Stimulated activated CD8-positive, alpha-beta memory T cell treated with anti-CD3 and anti-CD28 coated beads, Interleukin-4, amount 100 ng/mL, for 1 hour (primary cell): ENCODE measurements at places on chromosomes 3 and 15.

DNA sequence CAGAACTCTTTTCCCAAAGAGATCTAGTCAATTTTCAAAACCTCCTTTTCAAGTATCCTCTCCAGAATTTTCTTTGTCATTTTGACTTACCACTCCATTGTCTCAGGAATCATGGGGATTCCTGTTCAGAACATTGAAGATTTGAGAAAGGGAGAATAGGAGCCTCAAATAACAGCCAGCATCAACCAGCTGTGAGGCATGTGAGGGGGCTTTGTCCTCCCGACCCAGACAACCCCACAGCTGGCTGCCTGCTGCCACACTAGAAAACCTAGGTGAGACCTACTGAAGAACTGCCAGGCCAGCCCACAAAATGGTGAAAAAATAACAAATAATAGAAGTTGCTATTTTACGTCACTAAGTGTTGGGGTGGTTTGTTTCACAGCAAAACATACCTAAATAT is 5.9 kb upstream of the ARHGEF26 start:
- DNase-seq = no peak

GRCh38 chr3:175477651-175478224 is 618.6 kb downstream of the NAALADL2 start:
- no peak for DNase-seq

DNA sequence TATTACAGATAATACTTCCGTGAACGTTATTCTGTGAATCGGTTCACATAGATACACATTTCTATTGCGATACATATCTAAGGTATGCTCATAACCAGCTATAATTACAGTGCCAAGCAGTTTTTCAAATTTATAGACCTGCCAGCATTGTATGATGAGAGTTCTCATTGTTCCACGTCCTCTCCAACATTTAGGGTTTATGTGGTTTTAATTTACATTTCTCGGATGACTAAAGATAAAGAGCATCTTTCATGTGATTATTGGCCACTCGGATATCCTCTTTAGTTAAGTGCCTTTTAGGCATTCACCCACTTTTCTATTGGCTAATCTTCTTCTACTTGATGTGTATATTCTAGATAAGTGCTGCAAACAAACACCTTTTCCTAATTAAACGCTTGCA is 134.7 kb upstream of the CCDC54 start:
- no peak for DNase-seq

- no peak for DNase-seq
Observed at GRCh38 chr3:48013288-48013980, 2.8 kb downstream of the MAP4 start.

GRCh38 chr3:152241142-152242017 is 27.3 kb upstream of the MBNL1 start:
- no peak for DNase-seq

GRCh38 chr3:113454057-113454456 is 12.8 kb upstream of the CFAP44 start:
- no peak for DNase-seq

DNA sequence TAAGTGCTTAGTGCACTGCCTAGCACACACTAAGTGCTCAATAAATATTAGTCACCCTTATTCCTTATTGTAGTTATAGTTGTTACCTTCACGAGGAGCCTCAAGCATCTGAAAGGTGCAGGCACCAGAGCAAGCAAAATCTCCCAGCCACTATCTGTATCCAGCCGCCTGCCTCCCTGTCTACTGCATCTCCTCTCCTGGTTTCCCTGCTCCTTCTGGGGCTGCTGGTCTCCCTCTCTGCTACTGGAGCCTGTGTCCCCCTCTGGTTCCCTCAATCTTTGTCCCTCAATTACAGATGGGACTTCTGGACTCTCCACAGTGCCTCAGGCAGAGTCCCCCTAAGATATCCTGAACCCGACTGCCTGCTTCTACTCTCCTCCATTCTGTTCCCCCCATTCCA is 18.8 kb downstream of the MYL3 start:
- DNase-seq = no peak

- no peak for DNase-seq
Observed at GRCh38 chr3:156617781-156618180, 56.6 kb upstream of the TIPARP start.
